ENCODE measurements at places on chromosomes 5 and 9.

DNA sequence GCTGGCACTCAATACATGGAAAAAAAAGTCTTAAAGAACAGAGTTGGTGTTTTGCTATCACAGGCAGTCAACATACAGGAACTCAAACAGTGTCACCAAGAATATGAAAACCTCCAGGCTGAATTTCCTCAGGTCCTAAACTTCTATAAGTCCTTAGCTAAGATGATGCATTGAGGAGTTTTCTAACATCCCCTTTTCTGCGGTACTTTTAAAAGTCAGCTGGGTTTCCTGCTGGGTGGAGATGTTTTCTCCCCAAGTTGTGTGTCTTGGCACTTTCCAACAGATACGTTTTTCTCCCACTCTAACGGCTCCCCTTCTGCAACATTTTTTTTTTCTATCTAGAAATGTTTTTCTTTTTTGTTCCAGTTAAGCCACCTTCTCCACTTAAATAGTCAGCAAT, 244.8 kb upstream of the HAPLN1 start:
- DNase-seq = no peak

- DNase-seq = no peak
Observed at GRCh38 chr5:23461576-23461975, 45.8 kb upstream of the PRDM9 start.

- DNase-seq = no peak
Observed at GRCh38 chr5:72042097-72042496, 65.2 kb upstream of the MAP1B start.

DNA sequence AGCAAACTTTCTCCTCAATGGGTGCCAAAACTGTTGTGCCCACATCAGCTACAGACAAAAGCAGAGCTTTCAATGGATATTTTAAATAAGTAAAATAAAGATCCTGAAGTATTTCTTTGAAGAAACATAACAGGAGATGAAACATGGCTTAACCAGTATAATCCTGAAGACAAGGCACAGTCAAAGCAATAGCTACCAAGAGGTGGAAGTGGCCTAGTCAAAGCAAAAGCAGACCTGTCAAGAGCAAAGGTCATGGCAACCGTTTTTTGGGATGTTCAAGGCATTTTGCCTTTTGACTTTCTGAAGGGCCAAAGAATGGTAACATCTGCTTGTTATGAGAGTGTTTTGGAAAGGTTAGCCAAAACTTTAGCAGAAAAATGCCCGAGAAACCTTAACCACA, 77.9 kb downstream of the ANXA1 start:
- DNase-seq = no peak

- no peak for DNase-seq
Observed at GRCh38 chr5:159758189-159758588, 158.1 kb upstream of the ADRA1B start.

DNA sequence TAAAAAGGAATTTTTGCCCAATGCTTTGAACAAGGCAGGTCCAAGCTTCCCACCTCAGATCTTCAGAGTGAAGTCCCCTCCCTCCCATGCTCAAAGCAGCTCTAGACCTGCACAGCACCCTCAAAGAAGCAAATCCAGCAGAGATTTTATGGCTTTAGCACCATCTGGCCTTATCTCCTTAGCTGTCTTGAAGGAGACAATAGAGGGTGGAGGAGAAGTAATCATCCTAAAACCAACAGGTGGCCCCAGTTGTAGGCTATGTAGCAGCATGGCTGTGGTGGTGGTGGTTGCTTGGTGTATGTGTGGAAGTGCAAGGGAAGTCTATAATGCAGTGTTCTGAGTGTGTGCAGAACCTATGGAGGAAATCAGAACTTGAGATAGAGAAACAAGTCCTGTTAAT, 140.1 kb downstream of the GRIA1 start:
- DNase-seq = no peak

DNA sequence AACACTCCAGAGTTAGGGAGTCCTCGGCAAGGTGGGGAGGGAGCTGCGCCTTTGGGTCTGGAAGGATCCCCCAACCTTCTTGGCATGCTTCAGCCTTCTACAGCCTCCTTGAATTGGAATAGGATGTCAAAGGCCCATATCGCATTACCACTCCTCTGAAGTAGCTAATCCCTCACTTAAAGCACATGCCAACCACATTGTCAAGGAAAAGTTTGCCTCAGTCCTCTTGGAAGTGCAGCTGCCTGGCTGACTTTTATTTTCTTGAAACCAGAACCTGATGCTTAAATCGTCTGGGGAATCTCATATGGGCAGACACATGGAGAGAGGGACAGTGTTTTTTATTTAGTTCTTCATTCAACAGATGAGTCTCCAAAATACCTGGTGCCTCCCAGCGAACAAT, 14.5 kb downstream of the CXCL14 start:
- no peak for DNase-seq

GRCh38 chr9:95124582-95125367, 192.7 kb downstream of the FANCC start:
- no peak for DNase-seq

DNA sequence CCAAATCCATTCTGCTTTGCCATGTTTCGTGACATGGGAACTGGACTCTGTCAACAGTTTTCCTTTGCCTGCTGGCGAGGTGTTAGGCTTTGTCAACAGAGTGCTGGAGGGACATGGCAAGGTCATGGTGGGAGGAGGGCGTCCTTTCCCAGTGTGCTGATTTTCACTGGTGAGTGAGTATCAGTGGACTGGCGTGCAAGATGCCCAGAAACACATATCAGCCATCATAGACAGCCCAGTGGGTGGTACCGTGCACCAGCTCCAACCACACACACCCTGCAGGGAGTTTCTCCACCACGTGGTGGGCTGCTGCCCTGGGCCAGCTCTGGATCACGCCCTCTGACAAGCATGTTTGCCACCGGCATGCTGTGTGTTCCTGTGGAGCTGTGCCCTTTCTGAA, 50.0 kb upstream of the ABL1 start:
- no peak for DNase-seq

GRCh38 chr5:138760448-138761110, 7.4 kb downstream of the CTNNA1 start:
- DNase-seq = no peak

DNA sequence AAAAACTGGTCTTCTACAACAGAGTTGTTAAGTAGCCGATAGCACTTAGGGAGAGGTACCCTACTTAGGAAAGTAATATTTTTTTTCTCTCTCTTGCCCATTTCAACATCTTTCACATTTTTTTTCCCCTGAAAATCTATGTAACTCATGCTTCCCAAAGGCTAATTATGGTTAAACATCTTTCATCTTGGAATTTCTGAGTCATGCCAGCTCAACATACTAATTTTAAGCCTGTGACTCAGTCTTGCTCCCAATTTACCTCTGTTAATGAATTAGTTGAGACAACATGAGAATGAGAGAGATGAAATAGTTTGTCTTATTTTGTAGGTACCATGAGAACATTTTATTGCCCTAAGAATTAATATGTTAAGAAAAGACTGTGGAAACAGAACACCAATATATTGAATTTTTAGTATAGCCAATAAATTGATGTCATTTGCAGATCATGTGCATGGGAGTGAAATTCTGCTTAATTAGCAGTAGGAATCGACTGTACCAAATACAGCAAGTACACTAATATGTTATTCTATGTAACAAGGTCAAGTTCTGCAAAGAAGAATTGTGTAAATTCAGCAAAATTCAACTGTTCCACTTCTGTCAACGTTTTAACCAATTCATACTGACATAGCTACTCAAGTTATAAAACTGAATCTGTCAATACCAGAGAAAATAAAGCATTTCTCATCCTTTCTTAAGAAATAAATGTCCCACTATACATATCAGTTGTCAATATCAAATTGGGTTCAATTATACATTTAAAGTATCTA, 550.0 kb downstream of the PTPRD start:
- no peak for DNase-seq

All from GM12892 (cell line).